SK-MEL-5 (cell line): ENCODE measurements at places on chromosomes 13 and 19. TPM values are rescaled to one million over a fixed set of nuclear protein-coding genes. Genes with fewer than 3 reads are reported as not detected.

GRCh38 chr19:3855320-3855719 is 13.5 kb downstream of the ZFR2 start:
- no peak for DNase-seq

- no peak for DNase-seq
Measured at GRCh38 chr13:58704953-58705352, 1073.4 kb downstream of the PCDH17 start.

- DNase-seq = no peak
Measured at GRCh38 chr19:36196249-36196648, 18.2 kb downstream of the ZNF565 start.

- DNase-seq = peak; percentile 37
Measured at GRCh38 chr19:21698215-21698614, 69.2 kb downstream of the ZNF100 start.

- no peak for DNase-seq
Measured at GRCh38 chr13:69124996-69125395, 982.6 kb upstream of the ATXN8OS start.

DNA sequence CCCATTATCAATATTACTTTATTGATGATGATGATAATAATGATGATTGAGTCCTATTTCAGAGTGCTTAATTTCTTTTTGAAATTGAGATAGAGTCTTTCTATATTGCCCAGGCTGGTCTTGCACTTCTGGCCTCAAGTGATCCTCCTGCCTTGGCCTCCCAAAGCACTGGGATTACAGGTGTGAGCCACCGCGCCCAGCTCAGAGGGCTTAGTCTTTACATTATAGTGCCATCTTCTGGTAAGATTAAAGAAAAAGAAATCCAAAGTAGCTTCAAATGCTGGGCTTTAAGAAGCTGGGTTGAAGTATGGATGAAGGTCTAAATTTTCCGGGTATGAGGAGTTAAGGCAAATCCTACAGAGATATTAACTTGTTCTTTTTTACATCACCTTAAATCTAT is 3.4 kb upstream of the ZNF333 start:
- peak; percentile 48 for DNase-seq

DNA sequence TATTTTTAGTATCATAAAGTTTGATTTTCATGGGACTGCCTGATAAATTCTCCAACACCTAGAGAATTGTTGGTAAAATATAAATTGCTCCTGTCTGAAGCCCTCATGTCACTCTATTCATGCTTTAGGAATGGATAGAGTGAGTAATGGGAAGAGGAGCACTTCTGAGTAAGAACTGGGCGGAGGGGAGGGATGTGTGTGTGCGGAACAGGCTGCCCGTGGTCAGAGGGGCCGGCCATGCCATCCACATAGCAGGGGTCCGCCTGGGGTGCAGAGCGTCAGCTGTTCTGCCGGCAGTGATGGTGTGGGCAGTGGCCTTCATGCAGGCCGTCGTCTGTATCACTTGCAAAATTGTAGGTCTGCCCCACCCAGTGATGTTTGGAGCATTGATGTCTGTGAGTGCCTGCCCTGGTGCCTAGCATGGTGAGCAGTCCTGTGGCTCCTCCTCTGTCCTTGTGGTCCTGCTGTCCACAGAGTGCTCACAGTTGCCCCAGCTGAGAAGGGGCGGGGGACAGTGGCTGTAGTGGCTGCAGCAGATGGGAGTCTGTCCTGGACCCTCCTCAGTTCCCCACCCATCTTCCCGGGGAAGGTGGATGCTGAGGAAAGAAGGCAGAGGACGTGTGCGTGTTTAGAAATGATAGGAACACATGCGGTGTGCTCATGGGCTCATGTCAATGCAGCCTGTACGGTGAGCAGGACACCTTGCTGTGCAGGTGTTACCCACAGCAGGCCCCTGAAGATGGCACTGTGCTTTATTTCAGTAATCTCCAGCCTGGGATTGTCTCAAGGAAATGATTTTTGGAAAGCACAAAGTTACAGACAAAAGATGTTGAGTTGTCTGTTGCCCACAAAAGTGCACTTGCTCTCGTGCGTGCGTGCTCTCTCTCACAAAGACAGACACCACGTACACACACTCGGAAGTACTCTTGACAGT is 49.4 kb upstream of the TEX29 start:
- no peak for DNase-seq

GRCh38 chr13:98103531-98103930 is 39.4 kb upstream of the FARP1 start:
- no peak for DNase-seq

GRCh38 chr13:47904241-47904640 is 96.8 kb downstream of the SUCLA2 start:
- no peak for DNase-seq

GRCh38 chr13:92270990-92271389 is 872.6 kb downstream of the GPC5 start:
- no peak for DNase-seq

- no peak for DNase-seq
Measured at GRCh38 chr13:87671753-87672605, 808 bp downstream of the SLITRK5 start.

The PCDH17 gene
- 0.32 and 0.40 TPM in 2 replicates for total RNA-seq

The C1QTNF9 gene
- total RNA-seq = not detected in 2 replicates

The KASH5 gene
- total RNA-seq = 0.19 TPM in 1 of 2 replicates, not detected in the other

The OSCAR gene
- not detected in 2 replicates for total RNA-seq

The DHRS12 gene
- 3.9 and 5.8 TPM in 2 replicates for total RNA-seq

The FGF9 gene
- 0.03 TPM in 1 of 2 replicates, not detected in the other for total RNA-seq

The C13orf42 gene
- total RNA-seq = not detected in 2 replicates

The SLC7A9 gene
- 0.18 TPM in 1 of 2 replicates, not detected in the other for total RNA-seq

The PSG4 gene
- 2.5 and 4.1 TPM in 2 replicates for total RNA-seq

The RNF113B gene
- not detected in 2 replicates for total RNA-seq

The S1PR4 gene
- 0.24 TPM in 1 of 2 replicates, not detected in the other for total RNA-seq
